ENCODE measurements at places on chromosomes 3 and 15.

GRCh38 chr15:76328958-76329357 lies 7.6 kb upstream of the ISL2 start:
- no peak for DNase-seq

GRCh38 chr15:68431037-68431791 lies 749 bp downstream of the ITGA11 start:
- DNase-seq = no peak

- DNase-seq = no peak
Measured at GRCh38 chr15:57382969-57383368, 6.7 kb downstream of the CGNL1 start.

DNA sequence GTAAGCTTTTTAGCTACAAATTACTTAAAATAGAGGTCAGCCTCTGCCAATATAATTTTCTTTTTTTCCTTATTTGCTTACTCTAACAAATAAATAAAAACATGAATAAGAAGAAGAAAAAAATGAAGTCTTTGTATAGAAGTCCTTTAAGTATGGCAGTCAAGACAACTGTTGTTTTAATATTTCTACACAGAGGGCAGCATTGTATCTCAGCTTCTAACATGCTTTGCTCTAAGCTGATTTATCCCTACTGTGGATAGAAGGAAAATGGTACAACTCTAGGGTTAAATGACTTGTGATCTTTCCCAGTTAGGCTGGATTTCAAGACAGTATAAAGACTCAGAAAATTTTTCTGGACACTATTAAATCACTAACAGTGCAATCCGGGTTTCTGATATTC lies 104.3 kb upstream of the MEIS2 start:
- no peak for DNase-seq

DNA sequence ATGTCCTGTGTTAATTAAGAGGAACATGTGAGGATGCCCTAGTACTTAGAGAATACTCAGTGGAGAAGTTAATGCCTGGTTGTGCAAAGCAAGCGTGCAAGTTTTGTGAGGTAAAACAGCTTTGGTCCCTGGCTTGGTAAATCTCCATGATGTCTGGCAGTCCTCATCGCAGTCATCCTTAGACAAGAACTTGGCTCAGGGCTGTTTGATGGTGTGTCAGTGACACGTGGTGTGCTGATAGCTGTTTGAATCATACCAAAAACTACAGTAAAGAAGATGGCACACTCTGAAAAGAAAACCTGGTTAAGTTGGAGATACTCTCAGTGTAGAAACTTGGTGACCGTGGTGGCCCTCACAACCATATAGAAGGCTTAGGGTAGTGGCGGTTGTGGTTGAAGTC lies 361.7 kb downstream of the FEZF2 start:
- no peak for DNase-seq

- no peak for DNase-seq
Measured at GRCh38 chr3:131221731-131222130, 159.8 kb upstream of the NUDT16 start.
